ENCODE measurements at places on chromosomes 13 and 19. TPM values are rescaled to one million over a fixed set of nuclear protein-coding genes. Genes with fewer than 3 reads are reported as not detected.

Gene RINL
- polyA plus RNA-seq: 17.6 TPM

DNA sequence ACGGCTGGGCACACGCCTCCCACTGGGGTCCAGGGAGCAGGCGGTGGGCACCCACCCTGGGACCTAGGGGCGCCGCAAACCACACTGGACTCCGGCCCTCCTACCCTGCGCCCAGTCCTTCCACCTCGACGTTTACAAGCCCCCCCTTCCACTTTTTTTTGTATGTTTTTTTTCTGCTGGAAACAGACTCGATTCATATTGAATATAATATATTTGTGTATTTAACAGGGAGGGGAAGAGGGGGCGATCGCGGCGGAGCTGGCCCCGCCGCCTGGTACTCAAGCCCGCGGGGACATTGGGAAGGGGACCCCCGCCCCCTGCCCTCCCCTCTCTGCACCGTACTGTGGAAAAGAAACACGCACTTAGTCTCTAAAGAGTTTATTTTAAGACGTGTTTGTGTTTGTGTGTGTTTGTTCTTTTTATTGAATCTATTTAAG lies 1.6 kb downstream of the JUNB start:
- no peak for DNase-seq
- H3K4me1 ChIP-seq: no peaks in the 10 kb centered on the region
- no peaks in the 10 kb centered on the region for H3K27me3 ChIP-seq
- no peaks in the 10 kb centered on the region for H3K36me3 ChIP-seq

GRCh38 chr19:40744554-40745401 lies 5.5 kb downstream of the ACTMAP start:
- H3K4me3 ChIP-seq: no peak overlapping the region
- peaks cover 9% of the 10 kb centered on the region for H3K4me1 ChIP-seq
- no peaks in the 10 kb centered on the region for H3K27me3 ChIP-seq
- peak overlapping the region; percentile 31 for H3K27ac ChIP-seq
- peaks cover 5% of the 10 kb centered on the region for H3K36me3 ChIP-seq

Gene JAK3
- polyA plus RNA-seq: 22.0 TPM

DNA sequence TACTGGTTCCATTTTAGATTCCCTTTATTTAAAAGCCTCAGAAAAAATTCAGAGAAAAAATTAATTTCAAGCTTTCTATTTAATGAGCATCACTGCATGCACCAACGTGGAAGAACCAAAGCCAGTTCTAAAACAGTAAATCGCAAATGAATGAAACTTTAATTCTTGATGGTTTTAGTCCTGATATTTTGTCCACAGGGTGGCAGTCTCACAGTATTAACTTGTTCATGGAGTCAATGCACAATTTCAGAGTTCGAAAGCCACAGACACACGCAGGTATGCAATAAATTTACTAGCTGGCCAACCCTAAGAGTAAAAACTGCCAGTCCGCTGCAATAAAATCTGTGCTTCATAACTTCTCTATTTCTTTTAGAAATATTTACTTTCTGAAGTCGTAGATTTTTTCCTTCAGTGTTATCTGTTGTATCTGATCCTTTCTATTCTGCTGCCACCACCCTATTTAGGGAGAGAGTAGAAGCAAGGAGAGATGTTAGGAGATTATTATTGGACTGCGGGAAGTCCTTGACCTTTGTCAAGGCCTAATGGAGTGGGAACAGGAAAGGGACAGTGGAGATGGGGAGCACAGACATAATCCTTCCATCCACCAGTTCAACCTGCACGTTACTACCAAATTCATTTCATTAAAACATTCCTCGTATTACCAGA lies 7.0 kb upstream of the WBP4 start:
- H3K36me3 ChIP-seq: no peaks in the 10 kb centered on the region
- H3K4me3 ChIP-seq: no peak overlapping the region
- H3K27ac ChIP-seq: peak overlapping the region; percentile 99
- no peaks in the 10 kb centered on the region for H3K27me3 ChIP-seq

DNA sequence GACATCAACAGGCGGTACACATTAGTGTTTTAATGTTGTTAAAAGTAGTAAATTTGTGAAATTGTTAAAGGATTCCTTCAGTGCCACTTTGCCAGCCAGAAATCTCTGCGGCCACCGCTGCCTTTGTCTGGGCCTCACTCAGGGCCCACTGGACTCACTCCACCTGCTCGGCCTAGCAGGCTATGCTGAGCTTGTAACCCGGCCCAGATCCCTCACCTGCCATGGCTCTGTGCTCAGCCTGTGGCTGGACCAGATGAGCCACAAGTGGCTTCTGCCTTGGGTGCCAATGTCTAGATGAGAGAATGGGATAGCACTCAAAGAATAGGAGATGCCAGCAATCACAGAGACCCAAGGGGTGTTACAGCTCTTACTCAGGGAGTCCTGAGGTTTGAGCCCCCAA lies 1228.0 kb downstream of the DIAPH3 start:
- no peak overlapping the region for H3K27ac ChIP-seq
- H3K36me3 ChIP-seq: no peaks in the 10 kb centered on the region
- H3K4me1 ChIP-seq: no peaks in the 10 kb centered on the region
- no peaks in the 10 kb centered on the region for H3K27me3 ChIP-seq
- H3K4me3 ChIP-seq: no peak overlapping the region
- DNase-seq: no peak

- no peak overlapping the region for H3K4me3 ChIP-seq
- H3K4me1 ChIP-seq: peaks cover 12% of the 10 kb centered on the region
- DNase-seq: no peak
These were observed 9.1 kb downstream of the AP3D1 start for GRCh38 chr19:2142173-2142829.

Gene IGSF23
- polyA plus RNA-seq: not detected

DNA sequence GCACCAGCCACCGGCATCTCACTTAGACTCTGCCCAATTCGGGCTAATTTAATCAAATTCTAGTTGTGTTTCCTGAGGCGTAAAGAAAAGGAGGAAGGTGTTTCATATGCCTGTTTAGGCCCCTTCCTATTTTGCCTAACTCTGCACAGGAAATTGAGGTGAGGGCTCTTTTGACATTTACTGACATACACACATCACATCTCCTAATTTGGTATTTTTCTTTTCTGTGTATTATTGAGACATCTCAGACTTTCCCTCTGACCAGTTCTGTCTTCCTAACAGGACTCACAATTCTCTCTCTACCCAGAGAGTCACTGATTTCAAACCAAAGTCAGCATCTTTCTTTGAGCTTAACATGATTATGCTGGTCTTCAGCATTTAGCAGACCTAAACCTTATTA lies 7.9 kb downstream of the CEACAM3 start:
- no peaks in the 10 kb centered on the region for H3K4me1 ChIP-seq
- no peaks in the 10 kb centered on the region for H3K36me3 ChIP-seq
- DNase-seq: no peak

Gene BSPH1
- polyA plus RNA-seq: not detected

GRCh38 chr19:45103156-45103507 lies 10.2 kb downstream of the PPP1R37 start:
- H3K27ac ChIP-seq: no peak overlapping the region
- H3K27me3 ChIP-seq: no peaks in the 10 kb centered on the region
- DNase-seq: peak; percentile 73
- no peak overlapping the region for H3K4me3 ChIP-seq
- H3K4me1 ChIP-seq: peaks cover 44% of the 10 kb centered on the region

GRCh38 chr13:68908879-68909278 lies 1198.7 kb upstream of the ATXN8OS start:
- H3K27ac ChIP-seq: no peak overlapping the region
- H3K27me3 ChIP-seq: no peaks in the 10 kb centered on the region
- no peaks in the 10 kb centered on the region for H3K36me3 ChIP-seq
- no peak for DNase-seq
- no peaks in the 10 kb centered on the region for H3K4me1 ChIP-seq
- no peak overlapping the region for H3K4me3 ChIP-seq

DNA sequence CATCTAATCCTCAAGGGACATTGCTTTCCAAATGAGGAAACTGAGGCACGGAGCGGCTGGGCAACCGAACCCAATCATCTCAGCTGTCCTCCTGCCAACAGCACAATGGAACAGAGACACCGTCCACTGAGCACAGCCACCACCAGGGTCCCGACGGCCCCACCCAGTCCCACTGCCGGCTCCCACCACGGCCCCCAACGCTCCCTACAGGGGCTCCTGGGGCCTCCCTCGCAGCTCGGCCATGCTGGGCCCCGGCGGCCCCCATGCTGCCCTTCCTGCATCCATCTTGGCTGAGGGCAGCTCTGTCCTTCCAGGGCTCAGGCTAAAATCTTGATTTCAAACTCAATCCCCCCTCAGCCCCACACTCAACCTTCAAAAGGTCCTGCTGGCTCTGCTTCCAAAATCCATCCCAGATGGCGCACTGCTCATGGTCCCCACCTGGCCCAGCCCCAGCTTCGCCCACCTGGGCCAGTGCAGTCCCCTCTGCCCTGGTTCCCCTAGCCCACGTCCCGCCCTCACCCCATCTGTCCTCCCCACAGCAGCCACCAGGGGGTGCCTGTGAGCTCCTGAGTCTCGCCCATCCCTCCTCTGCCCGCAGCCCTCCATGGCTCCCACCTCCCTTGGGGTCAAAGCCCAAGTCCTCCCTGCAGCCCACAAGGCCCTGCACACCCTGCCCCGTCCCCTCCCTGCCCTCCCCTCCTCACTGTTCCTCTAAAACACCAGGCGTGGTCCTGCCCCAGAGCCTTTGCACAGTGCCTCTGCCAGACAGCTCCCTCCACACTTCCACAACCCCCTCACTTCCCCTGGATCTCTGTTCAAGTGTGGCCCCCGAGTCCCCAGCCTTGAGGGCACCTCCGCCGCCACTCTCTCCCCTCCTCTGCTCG lies 7.9 kb downstream of the PIP5K1C start:
- peaks cover 11% of the 10 kb centered on the region for H3K36me3 ChIP-seq
- H3K27me3 ChIP-seq: no peaks in the 10 kb centered on the region
- H3K27ac ChIP-seq: peak overlapping the region; percentile 80
- no peaks in the 10 kb centered on the region for H3K4me1 ChIP-seq
- H3K4me3 ChIP-seq: peak overlapping the region; percentile 11

Gene MPND
- polyA plus RNA-seq: 38.2 TPM

- no peaks in the 10 kb centered on the region for H3K27me3 ChIP-seq
- DNase-seq: no peak
- no peak overlapping the region for H3K27ac ChIP-seq
- H3K4me1 ChIP-seq: peaks cover 23% of the 10 kb centered on the region
- H3K4me3 ChIP-seq: no peak overlapping the region
These were observed 157.7 kb downstream of the KDM4B start for GRCh38 chr19:5126498-5127223.

DNA sequence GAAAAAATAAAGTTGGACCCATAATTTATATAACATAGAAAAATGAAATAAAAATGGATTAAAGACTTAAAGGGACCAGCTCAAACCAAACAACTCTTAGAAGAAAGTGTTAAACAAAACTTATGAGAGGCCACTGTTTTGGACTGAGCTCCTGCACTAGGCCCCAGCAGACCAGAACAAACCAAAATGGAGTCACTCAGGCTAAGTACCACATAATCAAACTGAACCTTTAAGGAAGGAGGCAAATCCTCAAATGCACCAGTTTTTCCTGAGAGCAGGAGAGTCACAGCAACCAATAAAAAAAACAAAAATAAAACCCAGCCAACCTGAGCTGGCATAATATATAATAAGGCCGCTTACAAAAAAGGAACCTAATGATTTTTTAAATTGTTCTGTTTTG lies 10.3 kb upstream of the OR10H1 start:
- no peaks in the 10 kb centered on the region for H3K4me1 ChIP-seq
- no peak for DNase-seq
- no peaks in the 10 kb centered on the region for H3K36me3 ChIP-seq
- H3K27ac ChIP-seq: no peak overlapping the region
- no peak overlapping the region for H3K4me3 ChIP-seq

GRCh38 chr19:4889034-4889815 lies 13.5 kb downstream of the ARRDC5 start:
- no peaks in the 10 kb centered on the region for H3K27me3 ChIP-seq
- H3K4me1 ChIP-seq: no peaks in the 10 kb centered on the region
- H3K36me3 ChIP-seq: no peaks in the 10 kb centered on the region
- no peak overlapping the region for H3K4me3 ChIP-seq
- no peak overlapping the region for H3K27ac ChIP-seq

Gene ZNF888
- 5.0 TPM for polyA plus RNA-seq

DNA sequence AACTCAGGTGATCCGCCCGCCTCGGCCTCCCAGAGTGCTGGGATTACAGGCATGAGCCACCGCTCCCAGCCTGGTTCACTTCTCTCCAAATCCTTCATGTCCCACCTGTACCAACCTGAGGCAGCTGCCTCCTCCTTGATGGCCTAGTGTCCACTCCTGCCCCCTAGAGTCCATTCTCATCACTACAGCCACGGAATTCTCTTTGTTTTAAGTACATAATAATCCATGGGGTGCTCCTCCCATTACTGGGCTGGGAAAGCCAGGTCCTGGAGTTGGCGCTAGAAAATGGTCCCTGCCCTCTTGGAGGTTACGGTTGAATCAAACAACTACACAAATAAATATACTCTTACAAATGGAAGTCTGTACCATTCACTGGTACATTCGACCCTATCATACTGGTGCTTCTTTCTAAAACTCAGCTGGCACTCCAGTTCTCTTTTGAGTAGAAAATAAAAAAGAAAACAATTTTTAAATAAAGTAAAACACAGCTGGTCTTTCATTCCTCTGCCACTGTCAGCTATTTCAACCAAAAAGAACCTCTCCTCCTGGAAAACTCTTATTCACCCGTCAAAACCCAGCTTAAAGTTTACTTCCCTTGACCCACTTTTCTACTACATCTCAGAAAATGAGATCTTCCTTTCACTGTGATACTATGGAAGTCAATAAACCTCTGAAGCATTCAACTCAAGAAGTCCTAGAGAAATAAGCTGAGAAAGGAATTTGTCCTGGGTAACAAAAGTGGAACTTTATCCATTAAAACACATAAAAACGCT lies 22.4 kb upstream of the ARHGEF18 start:
- H3K27ac ChIP-seq: no peak overlapping the region
- no peak overlapping the region for H3K4me3 ChIP-seq
- no peaks in the 10 kb centered on the region for H3K27me3 ChIP-seq
- no peaks in the 10 kb centered on the region for H3K4me1 ChIP-seq

GRCh38 chr13:27600711-27601110 lies 19.6 kb downstream of the LNX2 start:
- H3K27ac ChIP-seq: no peak overlapping the region
- no peak for DNase-seq
- H3K36me3 ChIP-seq: no peaks in the 10 kb centered on the region
- H3K27me3 ChIP-seq: no peaks in the 10 kb centered on the region

DNA sequence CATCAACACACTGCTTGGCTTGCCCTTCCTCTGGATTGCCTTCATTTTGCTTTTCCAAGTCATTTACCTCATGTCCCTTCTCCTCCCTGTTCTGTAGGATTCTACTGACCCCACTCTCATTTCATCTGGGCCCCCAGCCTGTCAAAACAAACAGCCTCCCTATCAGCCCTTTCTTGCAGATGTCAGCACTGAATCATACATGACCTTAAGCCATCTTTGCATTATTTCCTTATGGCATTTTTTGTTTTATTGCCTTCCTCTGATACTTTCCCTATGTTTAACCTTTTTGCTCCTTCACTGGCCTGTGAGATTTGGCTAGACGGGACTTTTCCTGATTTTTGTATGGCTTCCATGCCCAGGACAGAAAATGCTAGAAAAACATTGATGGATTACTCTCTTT lies 8.7 kb downstream of the LRCH1 start:
- H3K27me3 ChIP-seq: no peaks in the 10 kb centered on the region
- no peak overlapping the region for H3K27ac ChIP-seq
- H3K4me1 ChIP-seq: peaks cover 42% of the 10 kb centered on the region
- H3K36me3 ChIP-seq: no peaks in the 10 kb centered on the region
- no peak for DNase-seq
- no peak overlapping the region for H3K4me3 ChIP-seq

Gene DCT
- polyA plus RNA-seq: 0.60 TPM
